Right cardiac atrium (tissue), 5 donors: ENCODE measurements at places on chromosomes 4 and X.

GRCh38 chr4:7813674-7814073 is 126.0 kb downstream of the AFAP1 start:
- DNase-seq, result no peak

- DNase-seq, result no peak
These were observed 223.4 kb downstream of the FAM47B start for GRCh38 chrX:35166023-35166422.

GRCh38 chr4:32562010-32562409 is 1841.8 kb downstream of the PCDH7 start:
- no peak for DNase-seq

DNA sequence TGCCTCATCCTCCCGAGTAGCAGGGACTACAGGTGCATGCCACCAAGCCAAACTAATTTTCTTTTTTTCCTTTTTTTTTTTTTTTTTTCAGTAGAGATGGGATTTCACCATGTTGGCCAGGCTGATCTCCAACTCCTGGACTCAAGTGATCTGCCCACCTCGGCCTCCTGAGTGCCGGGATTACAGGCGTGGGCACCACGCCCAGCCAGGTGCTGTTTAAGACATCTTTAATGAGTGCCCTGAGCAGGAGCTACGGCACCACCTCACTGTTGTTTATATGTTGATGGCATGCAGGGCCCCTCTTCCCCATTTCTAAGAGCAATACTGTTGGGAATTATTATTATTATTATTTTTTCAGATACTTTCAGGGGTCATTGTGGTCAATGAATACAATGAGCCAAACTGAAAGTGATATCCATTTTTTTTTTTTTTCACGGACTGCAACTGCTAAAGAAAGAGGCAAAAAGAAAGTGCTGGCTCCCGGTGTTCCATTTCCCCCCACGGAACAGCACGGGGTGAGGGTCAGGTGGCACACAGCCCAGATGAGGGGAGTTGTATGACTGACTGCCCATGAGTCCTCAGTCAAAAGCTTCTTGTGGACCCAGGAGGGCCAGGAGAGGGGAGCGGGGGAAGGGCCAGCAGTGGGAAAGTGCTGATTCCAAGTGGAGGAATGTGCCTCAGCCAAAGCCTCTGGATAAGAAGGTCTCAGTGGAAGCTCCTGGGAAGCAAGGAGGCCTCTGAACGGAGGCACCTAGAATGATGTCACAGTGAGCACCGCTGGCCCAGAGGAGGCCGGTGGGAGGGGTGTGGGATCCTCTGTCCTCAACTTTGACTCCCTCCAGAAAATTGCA is 101.8 kb upstream of the HPF1 start:
- no peak for DNase-seq

DNA sequence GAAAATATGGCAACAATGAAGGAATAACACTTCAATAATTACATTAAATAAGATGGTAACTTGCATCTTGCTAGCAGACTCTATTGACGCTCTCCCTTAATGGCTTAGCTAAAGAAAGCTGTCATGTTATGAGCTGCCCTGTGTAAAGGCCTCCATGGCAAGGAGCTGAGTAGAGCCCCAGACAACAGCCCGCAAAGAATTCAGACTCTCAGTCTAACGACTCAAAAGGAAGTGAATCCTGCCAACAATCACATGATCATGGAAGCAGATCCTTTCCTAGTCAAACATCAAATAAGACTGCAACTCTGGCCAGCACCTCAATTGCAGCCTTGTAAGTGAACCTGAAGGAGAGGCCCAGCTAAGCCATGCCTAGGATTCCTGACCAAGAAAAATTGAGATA is 157.6 kb downstream of the MAB21L2 start:
- no peak for DNase-seq

DNA sequence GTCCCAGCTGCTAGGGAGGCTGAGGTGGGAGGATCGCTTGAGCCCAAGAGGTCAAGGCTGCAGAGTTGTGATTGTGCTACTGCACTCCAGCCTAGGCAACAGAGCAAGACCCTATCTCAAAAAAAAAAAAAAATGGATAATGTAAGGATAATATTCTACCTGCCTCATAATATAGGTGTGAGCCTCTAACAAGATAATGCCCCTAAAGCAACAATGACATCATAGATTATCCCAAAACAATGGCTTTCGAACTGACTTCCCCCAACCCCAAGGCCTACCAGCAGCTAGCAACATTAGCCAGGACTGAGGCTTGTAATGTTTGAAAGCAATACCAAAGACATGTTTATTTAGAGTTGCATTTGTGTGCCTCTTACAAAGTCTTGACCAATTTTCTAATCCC is 33.9 kb upstream of the ATP6AP2 start:
- DNase-seq, result no peak

DNA sequence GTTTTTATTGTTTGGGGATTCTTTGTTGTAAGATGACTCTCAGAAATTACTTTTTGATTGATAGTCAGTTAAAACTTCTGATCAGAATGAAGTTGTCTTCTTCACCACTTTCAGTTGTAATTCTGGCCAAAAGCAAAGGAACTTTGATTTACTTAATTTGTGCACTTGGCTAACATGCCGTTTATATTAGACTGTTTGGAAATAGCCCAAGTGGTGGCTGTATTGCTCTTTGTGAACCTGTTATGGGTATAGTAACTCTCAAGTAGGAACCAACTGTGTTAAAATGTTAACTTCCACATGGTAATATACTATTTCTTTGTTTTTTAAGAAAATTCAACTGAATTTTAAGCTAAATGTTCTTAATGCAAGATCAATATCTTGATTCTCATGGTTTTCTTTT is 581.9 kb downstream of the GRID2 start:
- DNase-seq, result no peak

GRCh38 chr4:102627831-102628523 is 126.8 kb downstream of the NFKB1 start:
- no peak for DNase-seq

GRCh38 chr4:112381996-112382692 is 85.0 kb downstream of the ALPK1 start:
- no peak for DNase-seq

DNA sequence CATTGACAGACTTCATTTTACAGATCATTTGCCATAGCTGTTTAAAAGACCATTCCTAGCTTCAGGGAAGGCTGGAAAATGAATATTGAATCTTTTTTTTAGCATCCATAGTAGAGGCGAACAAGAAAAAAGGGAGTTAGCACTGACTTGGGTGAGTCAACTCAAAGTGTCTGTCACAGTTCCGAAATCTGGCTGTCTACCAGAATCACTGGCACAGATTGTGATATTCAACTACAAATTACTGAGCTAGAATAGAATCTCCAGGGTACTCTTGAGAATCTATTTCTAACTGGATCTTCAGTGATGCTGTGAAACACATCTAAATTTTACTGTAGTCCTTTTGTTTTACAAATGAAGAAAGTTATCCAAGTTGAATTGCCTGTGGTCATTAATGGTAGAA is 31.5 kb downstream of the SEC24B start:
- DNase-seq, result no peak
